Activated CD4-positive, alpha-beta memory T cell treated with anti-CD3 and anti-CD28 coated beads, Interleukin-2, amount 10 ng/mL, durations not matched to agents 7 days and 5 days (primary cell): ENCODE measurements at places on chromosomes 6 and 20.

DNA sequence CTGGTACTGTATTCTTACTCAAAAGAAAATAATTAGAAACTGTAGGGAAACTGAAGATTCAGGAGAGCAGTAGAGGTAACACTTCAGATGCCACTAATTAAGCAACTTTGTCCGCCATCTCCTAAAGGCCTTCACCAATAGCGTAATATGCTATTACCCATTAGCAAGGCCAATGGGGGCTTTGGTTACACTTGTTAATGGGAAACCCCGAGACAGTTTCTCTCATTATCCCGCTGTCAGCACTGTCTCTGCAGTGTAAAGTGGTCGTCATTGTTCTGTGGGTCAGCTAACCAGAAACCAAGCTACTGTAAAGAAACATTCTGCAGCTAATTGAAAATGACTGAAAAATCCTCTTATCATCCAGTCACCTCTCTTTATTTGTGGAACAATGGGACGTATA is 468.0 kb upstream of the POU3F2 start:
- no peaks in the 10 kb centered on the region for H3K36me3 ChIP-seq
- H3K27ac ChIP-seq, result no peak overlapping the region
- H3K27me3 ChIP-seq, result no peaks in the 10 kb centered on the region
- H3K4me3 ChIP-seq, result no peak overlapping the region

- peaks cover 21% of the 10 kb centered on the region for H3K4me1 ChIP-seq
- DNase-seq, result no peak
- peaks cover 77% of the 10 kb centered on the region for H3K27me3 ChIP-seq
- H3K36me3 ChIP-seq, result no peaks in the 10 kb centered on the region
- no peak overlapping the region for H3K27ac ChIP-seq
Measured at GRCh38 chr6:7727086-7727945, 1.4 kb downstream of the BMP6 start.

DNA sequence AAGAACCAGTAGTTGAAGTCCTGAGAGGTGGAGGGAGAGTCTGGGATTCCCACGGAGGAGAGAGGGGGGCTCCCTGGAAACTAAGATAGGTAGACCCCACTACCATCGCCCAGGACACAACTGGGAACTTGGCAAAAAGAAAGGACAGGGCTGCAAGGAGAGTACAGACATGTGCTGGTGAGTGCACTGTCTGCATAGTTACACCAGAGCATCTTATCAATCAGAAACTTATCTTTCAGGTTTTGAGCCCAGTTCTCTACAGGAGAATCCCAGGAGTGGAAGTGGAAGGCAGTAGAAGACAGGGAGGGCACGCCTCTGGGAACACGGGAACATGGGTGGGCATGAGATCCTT is 12.2 kb downstream of the NFKBIL1 start:
- peaks cover 54% of the 10 kb centered on the region for H3K36me3 ChIP-seq
- peak overlapping the region; percentile 66 for H3K4me3 ChIP-seq
- DNase-seq, result no peak
- peaks cover 24% of the 10 kb centered on the region for H3K27me3 ChIP-seq
- H3K27ac ChIP-seq, result peak overlapping the region; percentile 61

DNA sequence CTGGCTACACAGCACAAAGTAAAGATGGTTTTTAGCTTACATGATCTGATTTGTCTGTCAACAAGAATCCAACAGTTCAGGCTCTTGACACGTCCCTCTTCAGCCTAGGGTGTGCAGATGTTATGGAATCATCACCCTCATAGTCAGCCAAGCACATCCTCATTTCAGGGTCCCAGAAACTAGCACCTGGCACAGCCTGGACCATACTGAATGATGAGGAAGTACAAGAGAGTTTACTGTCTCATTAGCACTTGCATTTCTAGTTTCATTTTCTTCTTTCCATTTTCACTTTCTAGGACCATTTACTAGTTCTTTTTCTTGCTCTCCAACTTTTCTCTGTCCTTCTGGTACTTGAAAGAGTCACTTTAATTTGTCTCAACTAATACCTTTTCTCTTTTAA is 6.5 kb downstream of the RIPOR2 start:
- peak overlapping the region; percentile 95 for H3K27ac ChIP-seq
- peaks cover 77% of the 10 kb centered on the region for H3K4me1 ChIP-seq
- peaks cover 93% of the 10 kb centered on the region for H3K36me3 ChIP-seq
- peak overlapping the region; percentile 99 for H3K4me3 ChIP-seq

DNA sequence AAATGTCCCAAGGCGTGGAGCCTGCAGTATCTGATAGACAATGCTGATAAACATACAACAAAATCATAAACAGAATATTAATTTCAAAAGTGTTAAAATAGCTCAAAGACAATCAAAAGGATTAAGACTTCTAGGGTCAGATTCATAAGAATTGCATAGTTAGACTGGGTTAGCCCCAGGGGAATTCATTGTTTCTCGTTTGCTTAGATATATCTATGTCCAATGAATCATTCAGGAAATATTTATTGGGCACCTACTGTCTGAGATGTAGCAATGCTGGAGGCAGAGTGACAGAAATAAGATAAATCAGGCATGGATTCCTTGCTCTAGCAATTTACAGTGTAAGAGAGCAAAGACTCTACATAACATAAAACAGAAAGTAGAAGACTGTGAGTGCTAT is 124.4 kb upstream of the PRL start:
- H3K27me3 ChIP-seq, result no peaks in the 10 kb centered on the region
- H3K27ac ChIP-seq, result no peak overlapping the region
- no peak for DNase-seq
- H3K4me1 ChIP-seq, result no peaks in the 10 kb centered on the region
- H3K36me3 ChIP-seq, result no peaks in the 10 kb centered on the region
- H3K4me3 ChIP-seq, result no peak overlapping the region

DNA sequence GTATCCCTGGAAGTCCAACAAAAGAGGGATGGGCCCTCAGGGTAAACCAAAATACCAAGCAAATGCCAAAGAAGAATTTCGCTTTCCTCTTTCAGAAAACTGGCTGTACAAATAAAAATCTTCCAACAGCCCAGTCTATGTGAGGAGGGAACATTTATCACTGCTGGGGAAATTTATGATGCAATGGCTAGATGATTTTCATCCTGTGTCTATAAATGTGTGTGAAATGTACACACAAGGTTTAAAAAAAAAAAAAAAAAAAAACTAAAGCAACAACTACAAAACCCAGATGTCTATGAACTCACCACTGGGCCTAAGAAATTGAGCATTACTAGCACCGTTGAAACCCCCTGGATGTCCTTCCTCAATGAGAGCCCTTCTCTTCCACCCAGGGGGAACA is 68.7 kb upstream of the SLC4A11 start:
- peaks cover 13% of the 10 kb centered on the region for H3K4me1 ChIP-seq
- H3K27ac ChIP-seq, result no peak overlapping the region
- no peak overlapping the region for H3K4me3 ChIP-seq
- no peaks in the 10 kb centered on the region for H3K27me3 ChIP-seq

DNA sequence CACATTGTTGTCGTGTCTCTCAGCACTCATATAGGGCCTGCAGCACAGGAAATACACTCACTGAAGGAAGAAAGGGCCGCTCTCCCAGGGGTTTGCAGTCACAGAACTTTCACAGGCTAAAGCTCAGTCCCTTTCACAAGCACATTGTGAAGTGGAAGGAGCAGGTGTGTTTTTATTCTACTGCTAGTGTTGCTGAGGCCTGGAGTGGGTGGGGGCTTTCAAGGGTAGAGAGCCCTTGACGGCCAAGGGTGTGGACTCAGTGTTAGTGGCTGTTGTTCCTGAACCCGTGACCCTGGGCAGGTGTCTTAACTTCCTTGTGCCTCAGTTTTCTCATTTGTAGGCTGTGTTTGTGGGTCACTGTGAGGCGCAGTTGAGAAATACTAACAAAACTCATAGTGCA is 66.2 kb upstream of the SLC22A1 start:
- no peak overlapping the region for H3K27ac ChIP-seq
- peaks cover 70% of the 10 kb centered on the region for H3K36me3 ChIP-seq
- H3K4me1 ChIP-seq, result peaks cover 25% of the 10 kb centered on the region
- H3K27me3 ChIP-seq, result no peaks in the 10 kb centered on the region
- DNase-seq, result no peak

DNA sequence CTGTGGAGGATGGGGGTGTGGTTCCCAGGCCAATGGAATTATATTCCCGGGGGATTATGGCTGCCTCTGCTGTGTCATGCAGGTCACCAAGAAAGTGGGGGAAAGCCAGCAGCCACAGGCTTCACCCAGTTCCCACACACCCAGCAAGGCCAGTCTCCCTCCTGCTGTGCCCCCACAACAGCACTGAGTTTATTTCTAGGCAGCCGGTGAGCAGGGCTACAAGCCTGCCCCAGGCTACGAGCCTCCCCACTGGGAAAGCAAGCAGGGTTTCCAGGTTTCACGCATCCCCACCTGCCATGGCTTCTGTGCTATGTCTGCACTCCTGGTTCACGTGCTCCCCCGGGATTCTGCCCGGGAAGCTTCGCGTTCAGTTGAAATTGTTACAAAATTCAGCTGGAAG is 72.6 kb downstream of the ERMARD start:
- no peaks in the 10 kb centered on the region for H3K4me1 ChIP-seq
- peaks cover 30% of the 10 kb centered on the region for H3K27me3 ChIP-seq
- no peaks in the 10 kb centered on the region for H3K36me3 ChIP-seq
- H3K4me3 ChIP-seq, result no peak overlapping the region
- peak; percentile 2 for DNase-seq
- H3K27ac ChIP-seq, result no peak overlapping the region

- no peaks in the 10 kb centered on the region for H3K27me3 ChIP-seq
- no peak overlapping the region for H3K4me3 ChIP-seq
- no peaks in the 10 kb centered on the region for H3K36me3 ChIP-seq
- no peak overlapping the region for H3K27ac ChIP-seq
- no peaks in the 10 kb centered on the region for H3K4me1 ChIP-seq
- DNase-seq, result no peak
Measured at GRCh38 chr6:35234901-35235300, 21.1 kb downstream of the SCUBE3 start.

DNA sequence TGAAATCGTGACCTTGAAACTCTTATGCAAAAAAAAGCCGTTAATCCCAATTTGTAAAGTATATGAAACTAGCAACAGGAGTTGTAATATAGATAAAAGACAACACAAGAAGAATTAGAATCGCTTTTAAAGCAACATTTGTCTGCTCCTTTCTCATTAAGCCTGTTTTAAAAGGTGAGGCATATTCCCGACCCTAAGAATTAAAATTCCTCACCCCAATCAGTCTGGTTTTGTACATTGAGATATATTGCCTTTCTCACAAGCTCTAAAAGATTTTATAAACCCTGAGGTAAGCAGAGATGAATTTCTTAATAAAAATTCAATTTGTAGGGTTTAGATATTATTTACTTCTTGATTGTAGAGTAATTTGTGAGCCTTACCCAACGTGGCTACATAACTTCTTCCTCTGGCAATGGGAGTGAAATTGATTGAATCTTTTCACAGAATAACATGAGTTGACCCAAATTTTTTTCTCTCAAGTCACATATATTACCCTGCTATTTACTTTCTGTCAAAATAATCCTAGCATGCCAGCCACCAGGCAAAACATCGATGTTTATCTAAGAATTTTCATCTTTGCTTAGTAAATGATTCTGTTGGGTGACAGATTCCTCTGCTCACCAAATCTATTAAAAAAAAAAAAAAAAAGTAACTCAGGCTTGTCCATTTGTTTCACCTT is 173.7 kb downstream of the HACE1 start:
- no peak overlapping the region for H3K4me3 ChIP-seq
- H3K4me1 ChIP-seq, result peaks cover 19% of the 10 kb centered on the region
- H3K27me3 ChIP-seq, result no peaks in the 10 kb centered on the region
- H3K27ac ChIP-seq, result no peak overlapping the region
- no peak for DNase-seq

- H3K4me1 ChIP-seq, result no peaks in the 10 kb centered on the region
- H3K27ac ChIP-seq, result no peak overlapping the region
- no peaks in the 10 kb centered on the region for H3K36me3 ChIP-seq
- DNase-seq, result no peak
- no peak overlapping the region for H3K4me3 ChIP-seq
- no peaks in the 10 kb centered on the region for H3K27me3 ChIP-seq
Measured at GRCh38 chr6:101108286-101108685, 227.2 kb upstream of the ASCC3 start.

DNA sequence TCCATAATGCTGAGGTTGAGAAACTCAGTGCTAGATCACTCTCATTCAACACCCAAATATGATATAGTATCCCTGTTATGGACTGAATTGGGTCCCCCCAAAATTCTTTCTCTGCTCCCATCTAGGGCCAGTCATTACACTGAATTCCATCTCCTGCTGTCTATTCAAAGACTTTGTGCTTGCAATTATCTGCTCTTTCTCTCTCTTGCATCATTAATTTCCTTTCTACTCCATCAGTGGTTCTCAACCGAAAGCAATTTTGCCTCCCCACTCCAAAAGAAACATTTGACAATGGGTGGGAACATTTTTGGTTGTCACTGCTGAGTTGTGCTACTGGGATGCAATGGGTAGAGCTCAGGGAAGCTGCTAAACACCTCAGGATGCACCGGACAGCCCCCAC is 271.5 kb upstream of the CDYL start:
- H3K36me3 ChIP-seq, result no peaks in the 10 kb centered on the region
- H3K4me3 ChIP-seq, result no peak overlapping the region
- H3K27ac ChIP-seq, result no peak overlapping the region
- DNase-seq, result no peak

DNA sequence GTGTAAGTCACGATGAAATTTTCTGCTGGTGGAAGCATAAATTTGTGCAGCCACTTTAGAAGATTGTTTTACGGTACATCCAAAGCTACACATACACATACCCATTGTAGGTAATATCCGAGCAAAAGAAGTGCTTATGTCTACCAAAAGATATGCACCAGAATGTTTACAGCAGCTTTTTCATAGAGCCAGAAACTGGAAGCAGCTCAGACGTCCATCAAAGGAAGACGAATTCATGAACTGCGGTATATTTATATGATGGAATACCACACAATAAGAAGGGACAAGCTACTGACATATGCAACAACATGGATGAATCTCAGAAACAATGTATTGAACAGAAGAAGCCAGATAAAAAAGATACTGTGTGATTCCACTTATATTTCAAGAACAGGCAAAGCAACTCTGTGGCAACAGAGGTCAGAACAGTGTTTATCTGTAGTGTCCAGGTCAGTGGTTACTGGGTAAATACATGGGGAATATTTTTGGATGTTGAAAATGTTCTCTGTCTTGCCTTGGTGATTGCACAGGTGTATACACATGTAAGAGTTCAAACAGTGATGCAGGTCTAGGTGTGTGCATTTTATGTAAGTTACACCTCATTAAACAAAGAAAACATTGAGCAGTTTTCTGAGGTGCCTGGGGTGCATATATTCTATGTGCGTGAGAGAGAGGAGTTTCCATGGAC is 51.9 kb upstream of the EXOC2 start:
- H3K4me3 ChIP-seq, result no peak overlapping the region
- peaks cover 2% of the 10 kb centered on the region for H3K27me3 ChIP-seq
- H3K27ac ChIP-seq, result no peak overlapping the region
- DNase-seq, result no peak

DNA sequence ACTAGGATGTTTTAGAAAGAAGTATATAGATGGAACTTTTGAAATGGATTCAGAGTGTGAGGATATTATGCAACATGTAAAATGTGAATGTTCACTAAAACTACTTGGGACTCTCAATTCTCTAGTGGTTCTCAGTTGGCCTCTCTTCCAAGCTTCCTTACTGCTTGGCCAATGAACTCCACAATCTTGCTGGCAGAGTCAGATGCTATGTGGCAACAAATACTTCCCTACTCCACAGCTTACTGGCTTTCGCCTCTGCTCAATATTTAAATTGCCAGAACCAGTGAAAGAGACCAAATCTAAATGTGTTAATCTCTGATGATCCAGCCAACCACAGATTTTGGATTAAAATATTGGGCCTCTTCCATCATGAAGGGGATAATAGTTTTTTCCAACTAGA is 138.4 kb downstream of the HTR1B start:
- H3K27ac ChIP-seq, result no peak overlapping the region
- no peaks in the 10 kb centered on the region for H3K4me1 ChIP-seq
- no peaks in the 10 kb centered on the region for H3K27me3 ChIP-seq
- no peaks in the 10 kb centered on the region for H3K36me3 ChIP-seq
- no peak overlapping the region for H3K4me3 ChIP-seq
- DNase-seq, result no peak

- H3K4me1 ChIP-seq, result peaks cover 39% of the 10 kb centered on the region
- DNase-seq, result no peak
- peaks cover 3% of the 10 kb centered on the region for H3K36me3 ChIP-seq
- no peak overlapping the region for H3K27ac ChIP-seq
Measured at GRCh38 chr20:33399924-33400323, 1.4 kb downstream of the CDK5RAP1 start.
